Activated CD4-positive, alpha-beta T cell treated with anti-CD3 and anti-CD28 coated beads, Interleukin-2, amount 50 U/mL, for 16 hours (primary cell): ENCODE measurements at places on chromosomes 2 and 18.

DNA sequence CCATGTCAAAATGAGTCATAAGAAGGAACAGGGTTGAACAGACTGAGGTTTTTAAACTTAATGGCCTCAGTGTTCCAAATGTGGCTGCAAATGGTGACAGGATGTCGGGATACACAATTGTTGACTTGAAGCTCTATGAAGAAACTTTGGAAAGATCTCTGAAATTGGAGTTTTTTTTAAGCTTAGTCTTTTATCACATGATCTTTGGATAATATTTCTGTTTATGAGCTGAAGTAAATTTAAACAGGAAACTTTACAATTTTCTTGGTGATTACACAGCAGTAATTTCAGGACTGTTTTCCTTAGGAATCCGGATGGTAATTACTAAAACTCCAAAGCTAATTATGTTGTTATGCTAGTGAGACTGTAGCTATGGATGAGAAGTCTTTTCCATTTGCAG, 199.1 kb upstream of the NRXN1 start:
- no peak for DNase-seq

DNA sequence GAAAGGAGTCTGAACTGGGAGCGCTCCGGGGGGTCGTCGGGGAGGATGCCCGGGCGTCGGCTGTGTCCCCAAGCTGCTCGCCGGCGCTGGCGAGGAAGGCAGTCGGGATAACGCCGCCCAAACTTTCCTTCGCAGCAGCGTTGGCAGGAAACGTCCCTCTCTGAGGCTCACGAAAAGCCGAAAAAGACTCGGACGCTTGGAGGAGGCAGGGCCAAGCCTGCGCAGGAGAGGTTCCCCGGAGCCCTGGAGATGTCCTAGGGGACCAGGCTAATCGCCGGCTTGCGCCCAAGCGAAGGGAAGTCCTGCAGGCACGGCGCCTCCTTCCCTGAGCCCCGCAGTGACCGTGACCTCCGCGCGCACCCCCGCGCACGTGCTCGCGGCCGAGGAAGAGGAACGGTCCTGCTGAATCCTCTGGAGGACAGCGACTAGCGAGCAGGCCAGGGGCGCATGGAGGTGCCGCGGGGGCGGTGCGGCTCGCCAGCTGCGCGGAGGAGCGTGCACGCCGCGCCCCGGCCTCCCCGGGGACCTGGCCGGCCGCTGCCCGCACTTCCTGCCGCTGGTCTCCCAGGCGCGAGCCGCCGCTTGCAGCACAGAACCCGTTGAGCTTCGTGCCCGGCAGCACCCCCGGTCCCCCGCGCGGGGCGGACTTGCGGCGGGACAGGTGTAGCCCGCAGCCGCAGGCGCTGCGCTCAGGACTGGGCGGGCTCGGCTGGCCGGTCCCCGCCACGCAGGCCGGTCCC, at the start of gene SH3RF3:
Gene SH3RF3 (plus strand): TSS at position 590 of the 740 bp plus-strand sequence.
- DNase-seq: no peak

DNA sequence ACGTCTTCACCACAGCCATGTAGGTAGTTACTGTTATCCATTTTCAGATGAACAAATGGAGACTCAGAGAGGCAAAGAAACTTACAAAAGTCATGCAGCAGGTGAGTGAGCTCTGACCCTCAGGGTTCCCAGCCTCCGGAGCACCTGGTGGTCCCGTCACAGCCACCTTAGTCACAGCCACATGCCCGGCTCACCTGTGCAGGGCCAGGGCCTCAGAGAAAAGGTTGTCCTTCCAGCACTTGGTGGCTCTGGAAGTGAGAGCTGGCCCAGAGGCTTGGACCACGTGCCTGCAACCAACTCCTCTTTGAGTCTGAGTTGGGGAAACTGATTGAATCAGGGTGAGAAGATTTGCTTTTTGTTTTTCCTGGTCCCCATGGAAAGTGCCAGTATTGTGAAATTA, 189.3 kb downstream of the GLI2 start:
- DNase-seq: no peak

GRCh38 chr2:52794581-52794980, 973.0 kb upstream of the CHAC2 start:
- no peak for DNase-seq

GRCh38 chr18:11070593-11070992, 78.8 kb downstream of the PIEZO2 start:
- no peak for DNase-seq

GRCh38 chr18:30486856-30487255, 555.7 kb downstream of the DSC3 start:
- no peak for DNase-seq

DNA sequence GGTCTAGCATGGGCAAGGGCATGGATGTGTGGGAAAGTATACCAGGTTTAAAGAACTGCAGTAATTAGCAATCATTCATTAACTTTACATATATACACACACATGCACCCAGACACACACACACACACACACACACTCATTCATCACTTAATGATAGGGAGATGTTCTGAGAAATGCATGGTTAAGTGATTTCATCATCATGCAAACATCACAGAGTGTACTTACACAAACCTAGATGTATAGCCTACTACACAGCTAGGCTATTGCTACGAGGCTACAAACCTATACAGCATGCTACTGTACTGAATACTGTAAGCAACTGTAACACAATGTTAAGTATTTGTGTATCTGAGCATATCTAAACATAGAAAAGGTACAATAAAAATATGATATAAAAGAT, 83.6 kb downstream of the COLEC12 start:
- DNase-seq: no peak

- no peak for DNase-seq
These were observed 15.2 kb upstream of the CXCR4 start for GRCh38 chr2:136133176-136133575.

GRCh38 chr2:237889016-237889415, 29.6 kb downstream of the RAMP1 start:
- DNase-seq: no peak

DNA sequence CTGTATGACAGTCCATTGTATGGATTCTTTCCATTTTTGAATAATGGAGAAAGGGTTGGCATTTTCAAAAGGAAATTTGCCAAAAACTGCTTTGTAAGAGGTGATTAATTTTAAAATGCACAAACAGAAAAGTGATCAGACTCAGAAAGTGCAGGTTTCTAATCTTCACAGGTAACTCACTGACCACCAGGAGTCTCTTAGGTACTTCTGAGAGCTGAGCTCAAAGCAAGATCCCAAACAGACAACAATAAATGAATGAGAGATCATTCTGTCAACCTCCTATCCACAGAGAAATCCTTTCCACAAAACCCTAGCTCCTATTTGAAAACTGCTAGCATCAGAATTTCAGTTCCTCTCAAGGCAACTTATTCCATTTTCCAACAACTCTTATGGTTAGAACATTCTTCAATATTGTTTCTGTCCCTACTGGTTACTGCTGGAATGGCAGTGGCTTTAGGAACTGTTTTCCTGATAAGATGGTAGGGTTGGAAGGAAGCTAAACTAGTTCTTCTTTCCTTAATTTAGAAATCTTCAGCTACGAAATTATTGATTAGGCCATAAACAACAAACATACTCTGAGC, 20.6 kb upstream of the HAAO start:
- DNase-seq: no peak

DNA sequence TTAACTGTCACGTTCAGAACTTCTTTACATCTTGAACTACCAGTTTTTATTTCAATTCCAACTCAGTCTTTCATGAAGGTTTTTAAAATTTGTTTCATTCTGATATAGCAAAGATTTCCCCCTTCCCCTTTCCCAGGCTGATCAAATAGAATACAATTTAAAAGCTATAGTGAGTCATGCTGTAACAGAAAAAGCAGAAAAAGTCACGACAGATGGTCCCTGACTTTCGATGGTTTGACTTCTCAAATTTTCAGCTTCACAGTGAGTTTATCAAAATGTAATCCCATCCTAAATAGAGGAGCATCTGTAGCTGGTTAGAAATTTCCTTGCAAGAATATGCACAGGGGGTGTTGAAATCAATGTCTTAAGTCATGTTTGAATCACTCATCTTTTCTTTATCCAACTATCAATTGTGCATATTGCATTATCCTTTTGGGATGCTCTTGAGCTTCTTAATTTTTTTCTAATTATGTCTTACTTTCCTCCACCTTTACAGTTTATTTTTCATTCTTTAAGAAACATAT, 500.3 kb downstream of the LRP1B start:
- no peak for DNase-seq

- DNase-seq: no peak
These were observed 241.6 kb downstream of the PDE11A start for GRCh38 chr2:177830881-177831386.

DNA sequence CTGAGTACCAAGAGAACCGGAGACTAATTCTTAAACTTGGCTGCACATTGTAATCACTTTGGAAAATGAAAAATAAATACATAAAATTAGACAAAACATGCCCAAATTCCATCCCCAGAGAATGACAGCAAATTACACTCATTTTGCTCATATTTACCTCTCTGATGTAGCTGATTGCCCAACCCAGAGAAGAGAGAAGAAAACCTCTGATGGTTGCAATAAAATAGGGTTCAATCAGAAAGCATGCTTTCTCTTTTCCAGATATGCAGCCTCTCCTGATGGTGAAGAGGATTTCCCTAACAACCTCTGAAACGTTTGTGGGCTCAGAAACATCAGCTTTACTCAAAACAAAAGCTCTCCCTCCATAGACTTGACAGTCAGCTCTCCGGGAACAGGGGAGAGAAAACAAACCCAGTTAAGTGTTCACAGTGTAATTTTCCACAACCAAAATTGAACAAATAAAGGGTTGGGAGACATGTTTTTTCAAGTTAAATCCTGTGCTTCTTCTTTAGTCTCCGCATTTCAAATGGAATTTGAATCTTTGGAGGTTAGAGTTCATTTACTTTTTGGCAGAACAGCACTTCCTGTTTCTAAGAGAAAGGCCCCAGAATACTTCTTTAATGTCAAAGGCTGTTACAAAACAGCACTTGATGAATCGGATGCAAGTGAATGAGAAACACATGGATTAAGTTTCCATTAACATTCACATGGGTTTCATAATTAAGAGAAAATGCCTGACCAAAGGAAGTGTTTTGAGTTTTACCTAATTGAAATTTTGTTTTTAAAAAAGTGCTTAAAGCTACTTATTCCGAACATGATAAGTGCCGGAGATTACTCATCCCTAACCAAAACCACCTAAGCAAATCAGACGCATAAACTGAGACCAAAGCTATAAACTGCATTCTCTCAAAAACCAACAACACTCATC, 570.1 kb upstream of the SYT4 start:
- DNase-seq: no peak

DNA sequence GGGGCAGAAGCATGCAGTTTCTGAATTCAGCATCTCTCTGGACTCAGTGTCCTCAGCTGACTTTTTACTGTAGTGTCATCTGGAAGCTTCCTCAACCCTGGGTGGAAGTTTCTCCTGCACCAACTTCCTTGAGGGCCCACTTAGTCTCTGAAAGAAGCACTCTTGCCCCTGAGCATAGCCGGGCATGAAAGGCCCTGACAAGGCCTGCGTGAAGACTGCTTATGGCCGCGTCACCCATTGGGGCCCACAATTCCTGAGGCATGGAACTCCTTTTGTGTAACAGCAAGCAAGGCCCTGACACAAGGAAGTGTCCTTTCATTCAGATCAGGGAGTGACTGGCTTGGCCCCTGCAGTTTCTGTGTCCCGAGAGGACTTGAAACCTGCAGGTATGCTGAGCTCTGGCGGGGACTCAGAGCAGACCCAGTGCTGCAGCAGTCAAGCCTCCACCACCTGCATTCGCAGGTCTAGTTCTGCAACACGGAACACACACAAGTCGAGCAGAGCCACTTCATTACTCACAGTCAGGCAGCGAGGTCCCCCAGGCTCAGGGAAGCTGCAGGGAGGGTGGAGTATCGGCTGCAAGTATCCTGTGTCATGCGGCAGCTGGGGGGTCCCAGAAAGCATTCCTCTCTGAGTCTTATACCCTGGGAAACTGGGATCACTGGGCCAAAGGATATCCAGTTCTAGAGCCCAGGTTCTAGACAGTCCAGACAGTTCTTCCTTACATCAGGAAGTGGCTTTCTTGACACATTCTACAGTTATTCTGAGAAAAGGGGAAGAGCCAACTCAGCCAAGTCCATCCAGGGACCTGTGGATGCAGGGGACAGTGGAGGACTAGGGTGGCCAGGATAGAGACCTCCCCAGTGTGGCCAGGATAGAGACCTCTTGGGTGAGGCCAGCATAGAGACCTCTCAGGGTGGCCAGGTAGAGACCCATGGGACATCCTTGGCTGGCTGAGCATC, 35.6 kb upstream of the PRLH start:
- no peak for DNase-seq

DNA sequence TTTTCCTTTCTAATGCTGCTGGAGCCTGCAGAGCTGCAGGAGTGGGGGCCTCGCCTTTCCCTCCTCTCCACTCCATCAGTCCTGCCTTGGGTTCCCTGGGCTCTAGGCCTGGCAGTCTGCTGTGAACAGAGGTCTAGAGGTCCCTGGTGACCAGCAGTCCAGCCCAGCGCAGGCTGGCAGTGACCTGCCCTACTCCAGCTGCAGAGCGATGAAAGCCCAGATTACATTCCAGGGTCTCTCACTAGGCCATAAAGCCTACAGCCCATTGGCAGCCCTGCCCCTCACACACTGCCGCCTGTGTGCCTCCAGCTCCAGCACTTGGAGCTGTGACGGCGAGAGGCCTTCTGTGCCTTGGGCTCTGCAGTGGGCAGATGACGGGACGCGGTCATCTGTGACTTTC, 14.8 kb upstream of the MAL start:
- DNase-seq: no peak

DNA sequence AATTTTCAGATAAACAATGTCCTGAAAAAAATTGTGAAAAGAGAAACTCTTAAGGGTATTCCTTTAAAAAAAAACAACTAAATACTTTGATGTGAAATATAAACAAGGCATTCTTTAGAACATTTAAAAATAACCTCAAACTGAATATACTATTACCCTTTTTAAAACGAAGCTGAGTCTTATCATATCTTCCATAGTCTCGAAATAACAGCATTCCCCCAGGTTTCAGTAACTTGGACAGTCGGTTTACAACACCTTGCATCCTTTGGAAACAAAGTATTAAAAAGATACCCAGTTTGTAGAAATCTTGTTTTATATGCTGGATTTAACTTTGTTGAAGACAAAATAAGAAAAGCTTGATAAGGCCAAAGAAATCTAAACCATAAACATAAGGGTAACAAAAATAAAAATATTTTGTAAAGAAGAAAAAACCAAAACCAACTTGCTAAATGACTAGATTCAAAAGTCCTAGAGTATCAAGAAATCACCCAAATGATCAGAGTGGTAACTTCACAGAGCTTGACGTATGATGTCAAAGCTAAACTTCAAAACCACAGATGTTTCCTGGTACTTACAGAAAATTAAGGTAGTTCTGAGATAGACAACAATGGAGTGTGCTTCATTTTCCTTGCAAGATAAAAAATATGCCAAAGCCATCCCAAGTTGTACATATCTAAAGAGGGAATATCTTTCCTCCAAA, 107.8 kb downstream of the METTL8 start:
- DNase-seq: peak; percentile 77

DNA sequence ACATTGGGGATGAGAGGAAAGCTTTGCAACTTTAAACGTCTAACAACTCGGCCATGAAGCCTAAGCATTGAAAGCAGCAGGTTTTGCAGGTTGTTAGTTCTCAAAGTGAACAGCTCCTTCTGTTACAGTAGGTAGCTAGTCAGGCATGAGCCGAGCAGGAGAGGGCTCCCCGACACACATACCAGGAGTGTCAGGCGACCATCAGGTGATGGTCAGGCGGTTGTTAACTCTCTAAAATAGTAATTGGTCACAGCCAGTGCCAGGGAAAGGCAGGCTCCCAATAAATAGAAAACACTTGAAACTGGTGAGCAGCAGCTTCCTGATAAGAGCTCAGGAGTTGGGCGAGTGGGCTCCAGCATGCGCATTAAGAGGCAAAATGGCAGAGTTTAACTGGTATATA, 53.5 kb upstream of the DAPL1 start:
- no peak for DNase-seq
